ENCODE measurements at places on chromosomes 1 and 21.

DNA sequence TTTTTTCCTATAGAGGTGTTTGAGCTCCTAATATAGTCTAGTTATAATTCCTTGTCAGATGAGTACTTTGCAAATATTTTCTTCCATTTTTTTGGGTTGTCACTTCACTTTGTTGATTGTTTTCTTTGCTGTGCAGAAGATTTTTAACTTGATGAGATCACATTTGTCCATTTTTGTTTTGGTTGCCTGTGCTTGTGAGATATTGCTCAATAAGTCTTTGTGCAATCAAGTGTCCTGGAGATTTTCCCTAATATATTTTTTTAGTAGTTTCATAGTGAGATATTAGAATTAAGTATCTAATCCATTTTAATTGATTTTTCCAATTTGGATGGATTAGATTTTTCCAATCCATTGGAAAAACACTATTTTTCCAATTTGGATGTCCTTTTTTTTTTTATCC, 1395.5 kb downstream of the PLA2G4A start:
- no peak for DNase-seq

DNA sequence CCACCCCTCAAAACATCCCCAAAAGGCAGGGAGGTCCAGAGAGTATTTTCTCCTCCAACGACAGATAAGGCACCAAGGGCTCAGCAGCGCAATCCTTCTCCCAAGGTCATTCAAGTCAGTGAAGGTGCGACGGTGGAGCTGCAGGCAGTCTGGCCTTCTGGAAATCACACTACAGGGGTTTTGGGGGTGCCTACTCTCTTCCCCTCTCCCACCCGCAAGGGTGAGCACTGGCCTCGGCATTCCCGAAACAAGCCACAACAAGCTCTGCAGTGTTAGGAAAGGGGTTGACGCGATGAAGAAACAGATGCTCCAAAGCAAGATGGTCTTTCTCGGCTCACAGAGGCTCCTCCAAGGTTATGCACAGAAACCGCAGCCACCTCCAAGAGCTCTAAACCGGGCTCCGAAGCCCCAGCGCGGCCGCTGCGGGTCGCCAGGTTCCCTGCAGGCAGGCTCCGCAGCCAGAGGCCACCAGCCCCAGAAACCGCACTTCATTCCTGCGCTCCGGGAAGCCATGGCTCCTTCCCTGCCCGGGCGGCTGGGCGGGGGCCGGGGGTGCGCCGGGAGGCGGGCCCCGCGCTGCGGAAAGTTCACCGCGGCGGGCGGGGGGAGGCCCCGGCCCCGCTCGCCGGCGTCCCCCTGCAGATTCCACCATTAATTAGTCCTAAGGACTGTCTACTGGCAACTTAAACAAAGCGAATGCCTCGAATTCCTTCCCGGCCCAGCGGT, 1.1 kb downstream of the LUZP1 start:
- no peak for DNase-seq

DNA sequence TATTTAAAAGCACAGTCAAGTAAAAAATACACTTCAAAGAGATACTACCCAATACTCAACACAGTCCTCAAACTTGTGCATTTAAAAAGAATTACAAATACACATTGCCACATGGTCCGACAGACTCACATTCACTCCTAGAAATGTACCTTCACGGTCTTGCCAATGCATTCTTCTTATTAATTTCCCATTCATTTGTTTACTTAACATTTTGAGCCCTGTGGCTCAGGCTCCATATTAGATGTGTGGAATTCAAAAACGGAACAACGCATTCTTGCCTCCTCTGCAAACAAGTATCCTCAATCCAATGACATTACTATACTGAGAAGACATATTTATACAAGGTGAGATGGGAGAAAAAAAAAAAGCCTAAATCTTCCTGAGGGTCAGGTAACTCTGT, 2.5 kb upstream of the DUSP23 start:
- no peak for DNase-seq

DNA sequence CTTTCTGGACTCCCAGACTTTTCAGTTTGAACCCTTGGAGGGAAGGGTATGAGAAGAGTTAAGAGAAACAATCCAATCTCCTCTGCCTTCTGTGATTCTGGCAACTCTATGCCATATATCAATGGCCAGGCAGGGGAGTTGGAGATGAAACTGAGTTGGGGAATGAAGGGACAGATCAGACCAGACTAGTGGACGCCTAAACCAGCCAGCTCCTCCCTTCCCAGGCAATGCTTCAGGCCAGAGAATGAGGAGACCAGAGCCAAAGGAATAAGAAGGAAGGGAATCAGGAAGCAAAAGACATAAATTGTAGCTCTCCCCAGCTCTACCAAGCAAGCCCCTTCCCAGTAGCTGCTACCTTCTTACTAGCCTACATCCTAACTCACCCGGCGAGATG, 22.7 kb downstream of the PLEKHA6 start:
- no peak for DNase-seq

GRCh38 chr1:40872276-40872675, 10.1 kb upstream of the CITED4 start:
- no peak for DNase-seq

GRCh38 chr1:207405814-207406213, 48.3 kb upstream of the CR2 start:
- DNase-seq = no peak

GRCh38 chr1:240134596-240134995, 42.9 kb downstream of the FMN2 start:
- DNase-seq = no peak

GRCh38 chr21:41881051-41881450, 1.9 kb upstream of the PRDM15 start:
- no peak for DNase-seq

- DNase-seq = no peak
These were observed 87.9 kb downstream of the PLPP3 start for GRCh38 chr1:56491441-56491840.

GRCh38 chr1:151967091-151967490, 26.6 kb downstream of the S100A10 start:
- no peak for DNase-seq

GRCh38 chr1:192709544-192709943, 73.6 kb downstream of the RGS13 start:
- DNase-seq = no peak

- no peak for DNase-seq
These were observed 7.7 kb upstream of the ATP1A4 start for GRCh38 chr1:160143695-160144094.

GRCh38 chr1:88462096-88462487, 222.0 kb upstream of the PKN2 start:
- DNase-seq = no peak

DNA sequence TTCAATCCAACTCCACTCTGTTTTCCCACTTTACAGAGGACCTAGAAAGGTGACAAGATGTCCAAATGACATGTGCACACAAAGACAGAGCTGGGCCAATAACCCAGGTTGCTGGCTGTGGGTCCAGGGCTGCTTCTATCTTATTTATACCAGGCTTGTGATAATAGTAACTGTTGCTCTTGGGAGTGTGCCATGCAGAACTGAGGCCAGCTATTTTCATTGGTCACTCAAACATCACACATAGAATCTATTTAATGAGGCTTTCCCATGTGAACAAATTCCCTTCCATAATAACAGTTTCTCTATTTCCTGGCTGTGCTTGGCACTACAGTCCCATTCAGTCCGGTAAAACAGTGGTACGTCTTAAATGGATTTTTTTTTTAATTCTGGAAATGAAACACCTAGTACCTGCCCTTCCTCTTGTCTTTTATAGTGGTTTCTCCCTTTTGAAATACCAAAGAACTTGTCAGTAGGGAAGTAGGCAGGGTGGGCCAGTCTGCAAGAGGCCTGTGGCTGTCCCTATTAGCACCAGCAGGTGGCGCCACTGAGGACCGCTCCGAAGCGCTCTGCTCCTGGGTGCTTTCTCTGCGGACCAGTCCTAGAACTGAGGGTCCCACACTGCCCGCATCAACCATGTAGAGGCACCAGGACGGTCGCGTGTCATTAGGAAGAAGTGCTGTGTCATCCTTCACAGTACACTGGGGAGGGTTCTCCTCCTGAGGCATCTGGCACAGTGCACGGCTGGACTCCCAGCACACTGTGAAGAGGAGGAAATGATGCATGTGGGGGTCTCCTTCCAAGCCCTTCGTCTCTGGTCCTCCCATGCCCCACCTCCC, 52.1 kb downstream of the GPR161 start:
- peak; percentile 37 for DNase-seq

DNA sequence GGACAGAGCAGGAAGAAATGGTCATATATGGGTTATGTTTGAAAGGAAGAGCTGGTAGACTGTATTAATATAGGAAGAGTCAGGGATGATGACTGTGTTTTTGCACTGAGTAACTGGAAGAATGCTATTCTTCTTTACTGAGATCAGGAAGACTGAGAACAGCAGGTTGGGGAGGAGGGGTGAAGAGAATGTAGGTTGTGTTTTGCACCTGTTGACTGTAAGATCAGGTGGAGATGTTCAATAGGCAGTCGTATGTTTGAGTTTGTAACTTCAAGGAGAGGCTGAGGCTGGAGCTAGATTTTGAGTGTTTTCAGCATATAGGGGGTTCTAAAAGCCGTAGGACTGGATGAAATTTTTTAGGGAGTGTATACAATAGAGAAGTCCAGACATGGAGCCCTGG, 97.2 kb downstream of the CAMTA1 start:
- DNase-seq = no peak

GRCh38 chr1:210123924-210124589, 108.5 kb upstream of the SERTAD4 start:
- DNase-seq = no peak

DNA sequence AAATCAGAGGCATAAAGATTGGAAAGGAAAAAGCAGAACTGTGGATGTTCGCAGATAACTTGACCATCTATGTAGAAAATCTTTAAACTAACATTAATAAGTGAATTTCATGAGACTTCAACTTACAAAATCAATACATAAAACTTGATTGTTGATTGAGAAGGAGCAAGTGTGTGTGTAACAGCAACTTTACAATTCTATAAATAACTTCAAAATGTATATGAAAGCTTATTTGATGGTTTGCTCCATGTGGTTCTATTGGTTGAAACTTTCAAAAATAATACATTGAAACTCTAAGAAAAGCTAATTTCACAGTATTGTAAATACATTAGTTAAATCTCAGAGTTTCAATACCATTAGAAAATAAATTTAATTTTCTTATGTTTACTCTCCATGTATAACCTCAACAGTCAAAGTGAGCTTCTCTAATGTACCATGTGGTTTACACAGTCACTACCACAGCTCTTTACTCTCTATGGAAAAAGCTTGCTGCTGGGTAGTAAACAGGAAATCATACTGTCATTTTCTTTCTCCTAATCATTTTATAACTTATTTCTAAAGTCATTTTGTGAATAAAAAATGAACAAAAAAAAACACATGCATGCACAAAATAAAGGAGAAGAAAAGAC, 12.0 kb downstream of the AKT3 start:
- no peak for DNase-seq

DNA sequence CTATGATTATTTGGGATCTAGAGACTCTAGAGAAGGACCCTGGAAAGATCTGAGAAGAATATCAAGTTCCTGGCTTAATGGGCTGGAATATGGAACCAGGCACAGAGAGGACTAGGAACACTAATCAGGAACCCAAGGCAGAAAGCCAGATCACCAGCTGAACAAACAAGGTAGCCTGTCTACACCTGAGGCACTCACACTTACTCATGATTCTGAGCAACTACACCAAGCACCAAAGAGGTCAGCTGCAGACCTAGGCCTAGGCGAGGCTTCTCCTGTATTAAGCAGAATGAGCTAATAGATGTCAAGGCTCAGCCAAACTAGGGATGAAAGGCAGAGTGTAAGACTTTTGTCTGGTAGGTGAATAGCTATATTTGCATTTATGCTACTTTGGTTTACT, 368.1 kb downstream of the LTN1 start:
- no peak for DNase-seq

DNA sequence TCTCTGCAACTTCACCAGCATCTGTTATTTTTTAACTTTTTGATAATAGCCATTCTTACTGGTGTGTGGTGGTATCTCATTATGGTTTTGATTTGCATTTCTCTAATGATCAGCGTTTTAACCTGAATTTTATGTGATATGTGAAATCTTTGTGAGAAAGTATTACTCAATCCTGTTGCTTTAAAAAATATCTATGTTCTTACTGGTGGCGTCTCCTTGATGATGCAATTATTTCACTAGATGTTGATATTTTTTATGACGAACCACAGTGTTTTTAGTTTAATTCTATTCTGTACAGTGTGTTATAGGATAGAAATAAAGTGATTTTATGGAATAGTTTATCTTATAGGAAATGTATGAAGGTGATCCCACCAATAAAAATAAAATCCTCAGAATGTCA, 54.7 kb upstream of the GPR88 start:
- DNase-seq = no peak

DNA sequence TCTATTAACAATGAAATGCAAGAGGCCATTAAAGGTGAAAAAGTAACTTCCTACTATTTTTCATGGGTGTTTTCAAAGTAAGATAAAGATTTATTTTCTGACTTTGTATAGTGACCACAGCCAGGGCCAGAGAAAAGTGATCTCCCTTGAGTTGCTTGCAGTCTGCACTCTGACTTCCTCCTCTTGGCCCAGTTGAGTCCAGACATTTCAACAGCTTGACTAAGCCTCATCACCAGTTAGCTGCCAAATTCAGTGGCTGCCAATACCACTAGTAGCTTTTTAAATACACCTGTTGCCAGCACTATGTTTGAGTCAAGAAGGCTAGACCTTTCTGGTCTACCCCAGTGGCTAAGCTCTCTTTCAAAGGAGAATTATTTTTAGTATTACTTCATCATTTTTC, 3.7 kb upstream of the NEK7 start:
- no peak for DNase-seq

DNA sequence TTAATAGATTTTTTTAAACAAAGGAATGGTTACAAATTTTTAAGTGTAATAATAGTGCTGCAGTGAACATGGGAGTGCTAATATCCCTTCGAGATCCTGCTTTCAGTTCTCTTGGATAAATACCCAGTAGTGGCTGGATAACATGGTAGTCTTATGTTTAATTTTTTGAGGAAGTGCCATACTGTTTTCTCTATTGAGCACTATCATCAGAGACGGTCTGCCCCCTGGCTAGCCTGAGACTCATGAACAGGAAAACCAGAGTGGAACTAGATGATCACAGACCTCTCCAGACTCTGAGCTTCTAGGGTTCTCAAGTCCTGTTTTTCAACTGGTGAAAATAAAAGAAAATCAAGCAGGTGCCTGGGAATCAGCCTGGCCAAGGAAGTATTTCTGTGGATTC, 97.3 kb upstream of the MARK1 start:
- DNase-seq = no peak

DNA sequence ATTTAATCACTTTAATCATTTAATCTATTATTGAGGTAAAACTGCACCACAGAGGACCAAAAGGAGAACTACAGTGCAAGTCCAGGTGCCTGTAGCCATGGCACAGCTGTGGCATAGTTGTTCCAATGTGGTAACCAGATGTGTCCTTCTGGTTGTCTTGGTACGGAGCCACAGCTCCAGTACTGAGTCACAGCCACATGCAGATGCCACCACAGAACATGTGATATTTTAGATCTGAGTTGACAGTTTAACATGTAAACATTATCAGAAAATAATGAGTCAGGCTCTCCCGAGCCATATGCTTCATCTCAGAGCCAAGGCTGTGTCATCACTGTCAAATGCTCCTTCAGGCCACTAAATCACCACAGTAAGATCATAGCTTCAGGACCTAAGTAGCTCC, 56.4 kb upstream of the RGS7 start:
- DNase-seq = no peak

- DNase-seq = no peak
These were observed 55.9 kb downstream of the SLC35F3 start for GRCh38 chr1:233960386-233960785.
